ENCODE measurements at places on chromosomes 4 and X. TPM values are rescaled to one million over a fixed set of nuclear protein-coding genes. Genes with fewer than 3 reads are reported as not detected.

GRCh38 chr4:1635464-1635863 is 48.6 kb downstream of the FAM53A start:
- DNase-seq, result no peak

OSTC gene
- total RNA-seq, result 77.6 TPM

DNA sequence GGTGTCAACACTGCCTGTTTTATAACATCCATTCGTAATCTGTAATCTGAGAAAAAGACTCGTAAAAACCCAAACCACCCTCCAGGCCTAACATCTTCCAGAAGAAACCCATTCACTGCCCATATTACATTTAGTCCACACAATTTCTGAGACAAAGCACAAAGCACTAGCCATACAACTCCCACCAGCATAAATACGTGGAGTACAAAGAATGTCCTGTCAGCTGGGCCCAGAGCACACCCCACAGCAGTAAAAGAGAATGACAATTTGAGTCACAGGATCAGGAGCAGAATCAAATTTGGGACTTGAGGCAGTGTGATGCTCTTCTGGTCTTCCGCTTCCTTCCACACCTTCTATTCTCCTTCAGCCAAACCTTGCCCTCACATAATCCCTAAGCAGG is 6.8 kb downstream of the MECP2 start:
- DNase-seq, result no peak

IL2RG gene
- total RNA-seq, result 523 TPM

GRCh38 chrX:81241753-81242152 is 39.9 kb downstream of the SH3BGRL start:
- DNase-seq, result no peak

GRCh38 chr4:38360201-38360600 is 303.8 kb upstream of the KLF3 start:
- DNase-seq, result no peak

GRCh38 chr4:127783026-127783769 is 1.1 kb downstream of the HSPA4L start:
- DNase-seq, result no peak

ERAS gene
- total RNA-seq, result not detected

DNA sequence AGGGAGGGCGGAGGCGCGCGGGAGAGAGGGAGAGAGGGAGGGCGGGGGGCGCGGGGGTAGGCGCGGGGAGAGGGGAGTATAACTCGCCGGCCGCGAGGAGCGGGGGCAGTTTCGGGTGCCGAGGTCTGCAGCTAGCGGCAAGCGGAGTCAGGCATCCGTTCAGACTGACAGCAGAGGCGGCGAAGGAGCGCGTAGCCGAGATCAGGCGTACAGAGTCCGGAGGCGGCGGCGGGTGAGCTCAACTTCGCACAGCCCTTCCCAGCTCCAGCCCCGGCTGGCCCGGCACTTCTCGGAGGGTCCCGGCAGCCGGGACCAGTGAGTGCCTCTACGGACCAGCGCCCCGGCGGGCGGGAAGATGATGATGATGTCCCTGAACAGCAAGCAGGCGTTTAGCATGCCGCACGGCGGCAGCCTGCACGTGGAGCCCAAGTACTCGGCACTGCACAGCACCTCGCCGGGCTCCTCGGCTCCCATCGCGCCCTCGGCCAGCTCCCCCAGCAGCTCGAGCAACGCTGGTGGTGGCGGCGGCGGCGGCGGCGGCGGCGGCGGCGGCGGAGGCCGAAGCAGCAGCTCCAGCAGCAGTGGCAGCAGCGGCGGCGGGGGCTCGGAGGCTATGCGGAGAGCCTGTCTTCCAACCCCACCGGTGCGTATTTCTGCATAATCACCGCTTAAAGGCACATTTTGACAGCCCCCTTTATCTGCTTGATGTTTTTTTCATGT is at the start of gene POU4F2:
POU4F2 (plus strand) TSS at position 108 of the 720 bp plus-strand sequence; CDS start at position 356, 248 bp downstream.
- DNase-seq, result no peak

All from activated CD4-positive, alpha-beta T cell treated with anti-CD3 and anti-CD28 coated beads, Interleukin-2, amount 10 ng/mL, durations not matched to agents 7 days and 5 days (primary cell).